Forelimb muscle (tissue), 1 donor: ENCODE measurements at places on chromosomes 7 and 10.

GRCh38 chr10:130159192-130159794 is 23.1 kb downstream of the GLRX3 start:
- DNase-seq: no peak

- DNase-seq: no peak
Measured at GRCh38 chr10:50874723-50875122, 10.7 kb downstream of the A1CF start.

GRCh38 chr10:73494213-73494612 is 1.6 kb downstream of the PPP3CB start:
- DNase-seq: no peak

GRCh38 chr10:124646483-124647352 is 97.5 kb downstream of the FAM53B start:
- DNase-seq: no peak

GRCh38 chr7:17304926-17305325 is 6.5 kb downstream of the AHR start:
- DNase-seq: no peak

- no peak for DNase-seq
Measured at GRCh38 chr7:77427996-77428603, 12.0 kb upstream of the GSAP start.

GRCh38 chr10:88198023-88198422 is 334.6 kb downstream of the PTEN start:
- DNase-seq: no peak

DNA sequence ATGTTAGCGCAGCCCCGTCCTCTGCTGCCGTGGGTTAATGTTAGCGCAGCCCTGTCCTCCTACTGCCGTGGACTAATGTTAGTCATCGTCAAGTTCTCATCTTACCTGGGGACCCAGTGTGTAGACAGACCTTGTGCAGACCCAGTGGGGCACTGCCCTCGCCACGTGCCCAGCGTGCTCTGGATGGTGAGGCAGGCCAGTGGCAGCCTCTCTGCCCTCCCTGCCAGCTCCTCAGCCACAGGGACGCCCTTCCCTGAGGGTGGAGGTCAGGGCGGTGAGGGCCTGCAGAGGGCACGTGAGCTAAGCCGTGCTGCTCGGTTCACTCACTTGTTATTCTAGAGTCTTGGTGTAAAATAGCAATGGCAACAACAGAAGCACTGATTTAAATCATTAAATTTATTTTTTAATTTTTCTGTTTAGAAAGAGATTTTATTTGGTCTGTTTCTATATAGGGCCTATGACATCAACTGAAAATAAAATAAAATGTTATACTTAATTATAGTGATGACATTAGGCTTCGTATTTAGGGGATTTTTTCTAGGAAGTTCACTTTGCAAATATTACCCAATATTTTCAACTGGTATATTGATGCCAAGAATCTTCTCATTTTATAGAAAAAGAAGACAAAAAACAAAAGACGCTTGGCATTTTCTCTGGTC is 48.4 kb downstream of the NKX6-2 start:
- no peak for DNase-seq

- DNase-seq: no peak
Measured at GRCh38 chr7:96266580-96266979, 55.3 kb downstream of the SLC25A13 start.

- DNase-seq: no peak
Measured at GRCh38 chr10:24149640-24150039, 59.3 kb upstream of the KIAA1217 start.

GRCh38 chr10:86217371-86218080 is 149.1 kb downstream of the GRID1 start:
- DNase-seq: no peak

DNA sequence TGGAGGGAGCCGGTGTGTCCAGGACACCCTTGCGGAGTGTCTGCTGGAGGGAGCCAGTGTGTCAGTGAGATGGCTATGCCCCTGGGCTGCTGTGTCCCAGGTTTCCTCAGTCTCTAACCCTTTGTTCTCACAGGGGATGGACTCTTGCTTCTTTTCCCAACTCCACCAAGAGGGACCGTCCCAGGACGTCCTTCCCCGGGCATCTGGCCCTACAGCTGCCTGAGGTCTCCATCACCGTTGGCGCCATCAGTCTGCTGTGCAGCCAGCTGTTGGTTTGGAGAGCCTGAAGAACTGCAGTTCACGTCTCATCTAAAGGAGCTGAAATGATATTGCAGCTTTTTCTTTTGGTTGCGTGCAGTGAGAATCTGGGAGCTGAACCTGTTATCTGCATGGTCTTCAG is 136.2 kb downstream of the VIPR2 start:
- no peak for DNase-seq

DNA sequence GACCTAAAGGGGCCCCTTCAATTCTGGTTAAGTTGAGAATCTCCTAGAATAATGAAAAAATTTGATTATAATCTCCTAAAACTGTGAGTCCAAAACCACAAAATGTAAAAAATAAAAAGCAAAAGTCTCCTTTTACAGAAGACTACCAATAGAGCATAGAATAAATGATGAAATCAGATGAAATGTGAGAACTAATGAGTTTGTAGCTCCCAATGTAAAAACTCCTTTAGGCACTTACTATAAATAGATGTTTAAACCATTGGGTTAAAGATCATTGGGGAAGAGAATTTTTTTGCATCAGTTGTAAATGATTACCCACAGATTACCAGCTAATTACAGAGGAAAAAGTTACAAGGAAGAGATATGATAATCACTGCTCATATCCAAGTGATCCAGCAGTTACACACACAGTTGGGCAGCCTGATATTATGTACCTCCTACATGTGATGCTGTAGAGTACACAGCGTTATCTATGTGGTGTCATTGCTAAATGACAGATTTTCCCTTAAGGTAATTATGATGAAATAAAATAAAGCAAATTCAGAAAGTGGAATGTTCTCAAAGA is 282.7 kb upstream of the SEMA3D start:
- no peak for DNase-seq

GRCh38 chr10:92125144-92125543 is 165.7 kb downstream of the CPEB3 start:
- no peak for DNase-seq

DNA sequence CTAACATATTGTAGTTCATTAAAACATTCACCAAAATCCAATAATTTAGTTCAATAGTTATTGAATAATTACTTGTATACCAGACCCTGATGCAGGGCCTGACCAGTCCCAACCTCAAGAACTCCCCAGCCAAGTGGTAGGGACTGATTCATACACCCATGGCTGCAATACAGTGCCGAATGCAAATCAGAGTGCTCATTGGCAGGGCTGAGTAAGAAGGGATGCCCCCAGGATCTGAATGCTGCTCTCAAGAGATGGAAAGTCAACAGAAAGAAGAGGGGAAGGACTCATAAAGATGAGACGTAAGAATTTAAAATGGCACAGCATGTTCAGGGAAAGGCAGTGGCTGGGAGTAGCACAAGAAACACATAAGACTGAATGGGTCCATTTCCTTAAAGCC is 29.9 kb downstream of the ZNF438 start:
- no peak for DNase-seq

DNA sequence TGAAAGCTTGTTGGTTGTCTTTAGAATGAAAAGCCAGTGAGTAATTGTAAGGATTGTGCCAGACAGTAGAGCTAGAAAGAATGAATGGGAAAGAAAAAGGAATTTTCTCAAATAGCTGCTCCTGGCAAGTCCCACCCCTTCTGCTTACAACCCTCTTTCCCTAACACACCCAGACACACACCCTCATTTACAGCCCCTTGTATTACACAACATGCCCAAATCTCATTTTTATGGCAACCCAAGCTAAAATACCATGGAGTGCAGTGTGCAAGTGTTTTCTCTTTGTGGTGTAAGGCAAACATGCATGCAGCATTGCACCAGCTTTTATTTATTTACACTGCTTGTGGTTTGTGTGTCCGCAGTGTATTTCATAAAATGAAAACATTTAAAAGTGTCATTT is 1.5 kb downstream of the PRKAR2B start:
- DNase-seq: no peak

DNA sequence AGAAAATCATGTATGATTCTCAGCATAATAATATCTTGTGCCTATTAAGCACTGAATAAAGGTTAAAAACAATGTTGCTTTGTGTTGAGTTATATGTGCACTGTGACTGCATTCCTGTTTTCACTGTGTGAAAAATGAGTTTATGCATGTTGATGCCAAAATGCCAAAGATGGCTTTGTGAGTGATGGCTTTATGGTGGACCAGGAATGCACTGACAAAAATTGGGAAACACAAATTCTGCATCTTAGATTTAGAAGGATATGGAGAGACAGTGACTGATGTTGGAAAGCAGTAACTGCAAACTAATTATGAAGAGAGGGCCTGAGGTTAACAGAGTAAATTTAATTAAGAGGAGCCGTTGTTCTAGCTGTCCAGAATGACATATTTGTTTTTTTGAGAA is 440.4 kb downstream of the KIF20B start:
- no peak for DNase-seq

GRCh38 chr10:3491571-3491970 is 293.4 kb downstream of the KLF6 start:
- no peak for DNase-seq

- no peak for DNase-seq
Measured at GRCh38 chr7:69677881-69678493, 79.7 kb downstream of the AUTS2 start.
